Stimulated activated CD8-positive, alpha-beta memory T cell treated with anti-CD3 and anti-CD28 coated beads, Interleukin-4, amount 100 ng/mL, for 24 hours (primary cell): ENCODE measurements at places on chromosomes 16 and 17.

GRCh38 chr17:79246225-79247190 is 171.9 kb downstream of the ENGASE start:
- DNase-seq: no peak

DNA sequence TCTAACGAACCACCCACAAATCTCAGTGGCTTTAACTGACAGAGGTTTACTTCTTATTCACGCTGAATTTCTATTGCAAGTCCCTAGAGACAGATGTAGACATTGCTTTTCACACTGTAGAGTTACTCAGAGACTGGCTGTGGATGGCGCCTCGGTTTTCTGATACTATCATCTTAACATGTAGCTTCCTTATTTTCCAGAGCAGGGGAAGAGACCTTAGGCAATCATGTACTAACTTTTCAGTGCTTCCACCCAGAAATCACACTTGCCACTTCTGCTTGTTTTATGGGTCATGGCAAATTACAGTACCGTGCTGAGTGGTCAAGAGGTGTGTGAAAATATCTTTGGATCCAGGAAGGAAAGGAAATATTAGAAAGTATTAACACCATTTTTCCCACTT is 65.4 kb downstream of the MAF start:
- no peak for DNase-seq

- no peak for DNase-seq
Observed at GRCh38 chr16:11806721-11807120, 9.7 kb upstream of the ZC3H7A start.

DNA sequence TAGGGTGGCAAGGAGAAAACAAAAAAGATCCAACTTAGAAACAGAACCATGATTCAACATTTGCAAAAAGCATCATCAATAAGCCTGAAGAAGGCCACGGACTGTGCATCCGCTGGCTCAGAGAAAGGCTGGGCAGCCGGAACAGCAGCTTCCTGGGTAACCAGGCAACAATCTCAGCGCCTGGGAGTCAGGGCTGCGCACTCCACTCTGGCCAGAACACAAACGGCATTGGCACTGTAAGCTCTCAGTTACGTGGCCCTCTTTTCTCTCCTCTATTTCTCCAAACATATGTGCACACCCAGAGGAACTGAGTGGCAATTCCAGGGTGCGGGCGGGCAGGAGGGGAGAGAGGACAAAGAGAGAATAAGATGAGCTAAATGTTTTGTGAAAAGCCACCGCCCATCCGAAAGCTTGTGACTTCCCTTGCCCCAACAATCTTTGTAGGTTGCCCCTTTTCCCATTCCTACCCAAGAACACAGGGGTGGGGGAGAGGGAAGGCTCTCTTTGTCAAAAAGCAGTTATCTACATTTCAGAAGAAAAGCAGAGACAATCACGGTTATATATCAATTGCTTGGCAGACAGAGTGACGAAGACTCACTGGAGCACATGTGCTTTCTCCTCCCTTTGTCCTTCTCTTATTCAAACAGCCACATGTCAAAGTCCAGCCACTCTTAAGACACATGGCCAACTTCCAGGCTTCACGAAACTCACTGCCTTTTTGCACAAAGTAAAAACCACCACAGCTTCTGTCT is 6.6 kb upstream of the GHDC start:
- DNase-seq: no peak

DNA sequence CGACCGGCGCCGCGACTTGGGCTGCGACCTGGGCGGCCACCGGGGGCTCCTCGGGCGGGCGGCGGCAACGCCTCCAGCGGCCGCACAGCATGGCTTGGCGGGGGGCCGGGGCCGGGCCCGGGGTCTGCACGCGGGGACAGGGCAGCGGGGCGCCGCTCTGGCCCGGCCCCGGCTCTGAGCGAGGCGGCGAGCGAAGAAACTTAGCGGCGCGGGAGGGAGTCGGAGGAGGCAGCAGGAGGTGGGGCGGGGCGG is at the start of gene PLCD3:
TSS of gene PLCD3 (minus strand) at position 196 of the 252 bp plus-strand sequence. CDS start at position 91, 105 bp downstream.
- DNase-seq: no peak
